Calu3 (cell line): ENCODE measurements at places on chromosomes 1 and 21.

- no peak for DNase-seq
These were observed 165.1 kb upstream of the SNX7 start for GRCh38 chr1:98496256-98496995.

DNA sequence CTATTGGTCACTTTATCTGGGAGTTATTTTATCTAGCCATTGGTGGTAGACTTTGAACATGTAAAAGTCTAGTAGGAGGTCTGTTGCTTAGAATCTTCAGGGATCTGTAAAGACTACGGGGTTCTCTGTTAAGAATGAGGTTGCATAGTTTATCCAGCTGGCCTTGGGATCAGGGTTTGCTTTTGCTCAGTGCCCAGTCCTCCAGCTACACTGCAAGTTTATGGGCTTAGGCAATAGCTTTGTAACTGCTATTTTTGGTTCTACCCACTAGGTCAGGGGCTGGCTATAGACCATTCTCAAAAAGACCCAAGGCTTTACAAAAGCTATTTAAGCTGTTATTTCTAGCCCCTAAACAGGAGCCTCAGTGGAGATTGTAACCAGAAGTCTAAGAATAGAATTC lies 9.8 kb downstream of the SH3GLB1 start:
- no peak for DNase-seq

DNA sequence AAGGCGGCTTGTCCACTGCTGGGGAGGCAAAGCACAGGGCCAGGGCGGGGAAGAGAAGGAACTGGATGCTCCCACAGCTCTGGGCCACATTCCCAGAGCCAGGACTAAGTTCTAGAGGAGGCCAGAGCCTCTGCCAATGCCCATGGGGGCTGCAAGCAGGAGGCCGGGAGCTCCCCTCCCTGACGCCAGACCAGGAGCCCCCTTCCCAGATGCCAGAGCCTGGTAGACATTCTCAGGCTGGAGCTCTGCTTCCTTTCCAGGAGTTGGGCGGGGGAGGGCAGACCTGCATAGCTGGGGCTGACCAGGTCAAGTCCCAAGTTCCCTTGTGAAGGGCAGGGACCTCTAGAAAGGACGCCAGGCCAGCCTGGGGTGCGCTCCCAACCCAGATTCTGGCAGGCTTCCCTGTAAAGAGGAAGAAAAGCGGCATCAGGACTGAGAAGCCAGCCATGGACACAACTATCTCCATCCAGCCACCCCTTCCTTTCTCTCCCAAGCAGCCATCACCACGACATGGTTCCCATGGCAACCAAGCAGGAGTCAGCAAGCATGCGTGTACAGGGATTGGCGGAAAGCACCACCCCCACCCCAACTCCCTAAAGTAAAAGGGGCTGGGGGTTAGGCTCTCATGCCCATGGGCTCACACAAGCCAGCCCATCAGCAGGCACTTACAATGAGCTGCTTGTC lies 13.4 kb downstream of the KIF21B start:
- DNase-seq, result no peak

- no peak for DNase-seq
These were observed 44.6 kb downstream of the RCAN1 start for GRCh38 chr21:34570313-34570712.

DNA sequence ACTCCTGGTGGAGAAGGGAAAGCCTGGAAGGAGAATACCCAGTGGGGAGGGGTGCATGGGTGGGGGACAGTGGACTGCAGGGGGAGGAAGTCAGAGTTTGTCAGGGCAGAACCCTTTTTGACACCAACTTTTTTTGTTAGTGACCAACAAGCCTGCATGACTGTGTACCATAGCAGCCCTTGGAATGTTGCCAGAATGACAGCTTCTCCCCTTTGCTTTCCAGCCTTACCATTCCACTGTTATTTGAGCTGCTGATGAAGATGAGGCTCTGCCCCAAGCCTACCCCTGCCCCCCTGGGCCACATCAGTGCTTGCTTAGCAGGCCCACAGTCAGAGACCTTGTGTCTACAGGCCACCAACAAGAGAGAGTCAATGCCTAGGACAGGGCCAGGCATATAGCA lies 341.2 kb downstream of the HHAT start:
- DNase-seq, result no peak

- DNase-seq, result peak; percentile 65
These were observed 29.1 kb downstream of the TEX35 start for GRCh38 chr1:178541829-178542553.

GRCh38 chr1:3174487-3175247 lies 105.7 kb downstream of the PRDM16 start:
- peak; percentile 37 for DNase-seq

DNA sequence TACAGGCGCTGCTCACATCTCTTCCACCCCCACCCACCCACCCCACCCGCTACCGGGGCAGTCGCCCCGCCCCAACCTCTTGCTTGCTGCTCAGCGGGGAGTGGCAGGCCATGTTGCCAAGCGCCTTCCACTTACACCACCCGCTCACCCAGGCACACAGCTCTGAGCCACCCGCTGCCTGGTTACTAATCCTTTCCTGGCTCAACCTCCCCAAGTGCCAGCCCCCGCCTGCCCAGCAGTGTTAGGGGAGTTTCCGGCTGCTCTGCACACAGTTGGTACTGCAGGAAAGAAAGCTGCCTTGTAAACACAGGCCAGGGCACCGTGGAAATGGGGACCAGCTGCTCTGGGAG lies 56.2 kb downstream of the LACTBL1 start:
- DNase-seq, result no peak

DNA sequence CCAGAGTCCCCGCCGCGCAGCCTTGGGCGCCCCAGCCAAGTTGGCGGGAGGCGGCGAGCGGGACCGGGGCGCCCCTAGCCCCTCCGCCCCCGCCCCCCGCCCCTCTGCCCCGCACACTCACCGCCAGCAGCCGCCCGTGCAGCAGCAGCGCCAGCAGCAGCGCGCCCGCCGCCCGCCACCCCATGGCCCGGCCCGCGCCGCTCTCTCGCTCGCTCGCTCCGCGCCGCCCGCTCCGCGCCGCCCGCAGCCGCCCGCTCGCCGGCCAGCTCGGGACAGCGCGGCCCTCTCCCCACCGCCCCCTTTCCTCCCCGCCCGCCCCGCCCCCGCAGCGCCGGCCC lies at the start of gene HSPG2:
Gene HSPG2 (minus strand): TSS at position 277 of the 338 bp plus-strand sequence. CDS start 93 bp downstream, at position 184.
- DNase-seq, result no peak

DNA sequence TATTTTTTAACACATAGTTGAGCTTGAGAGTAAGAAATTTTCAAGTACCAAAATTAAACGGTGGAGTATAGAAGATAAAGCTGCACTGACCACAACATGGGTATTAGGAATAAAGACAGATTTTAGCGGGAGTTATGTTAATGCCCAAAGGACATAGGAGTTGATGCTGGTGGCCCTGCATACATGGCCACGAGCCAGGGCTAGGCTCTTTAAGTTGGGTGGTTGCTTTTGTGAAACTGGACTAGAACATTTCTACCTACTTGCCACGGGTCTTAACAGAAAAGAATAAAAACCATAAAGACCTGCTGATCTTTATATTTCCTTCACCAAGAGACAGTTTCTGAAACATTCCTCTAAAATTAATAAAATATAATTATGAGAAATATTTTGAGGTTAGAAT lies 14.9 kb downstream of the EDEM3 start:
- DNase-seq, result no peak

DNA sequence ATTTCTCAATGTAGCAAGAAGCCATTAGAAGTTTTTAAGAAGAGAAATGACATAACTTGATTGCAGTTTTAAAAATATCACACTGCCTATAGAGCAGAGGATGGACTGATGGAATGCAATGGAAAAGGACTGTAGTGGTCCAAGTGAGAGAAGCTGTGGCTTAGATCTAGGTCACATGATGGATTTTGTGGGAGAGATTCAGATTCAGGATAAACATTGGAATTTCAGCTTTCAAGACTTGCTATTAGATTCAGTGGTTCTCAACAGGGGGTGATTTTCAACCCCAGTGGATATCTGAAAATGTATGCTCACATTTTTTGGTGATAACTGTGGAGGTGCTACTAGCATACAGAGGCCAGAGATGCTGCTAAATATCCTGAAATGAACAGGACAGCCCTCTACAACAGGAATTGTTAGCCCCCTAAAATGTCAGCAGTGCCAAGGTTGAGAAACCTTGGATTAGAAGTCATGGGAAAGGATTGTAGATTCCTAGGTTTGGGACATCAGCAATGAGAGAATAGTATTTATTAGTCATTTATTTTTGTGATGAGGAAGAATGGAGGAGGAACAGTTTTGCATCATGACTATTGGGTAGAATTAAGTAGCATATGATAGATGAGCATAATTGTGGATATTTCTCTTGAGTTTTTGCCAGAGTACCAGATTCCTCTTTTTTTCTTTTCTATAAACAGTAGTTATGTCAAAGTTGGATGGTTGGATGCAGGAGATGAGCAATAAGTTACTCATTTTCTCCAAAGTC lies 30.1 kb upstream of the KCNK2 start:
- DNase-seq, result no peak

- DNase-seq, result no peak
These were observed 248.7 kb downstream of the NPHP4 start for GRCh38 chr1:5743435-5744095.

DNA sequence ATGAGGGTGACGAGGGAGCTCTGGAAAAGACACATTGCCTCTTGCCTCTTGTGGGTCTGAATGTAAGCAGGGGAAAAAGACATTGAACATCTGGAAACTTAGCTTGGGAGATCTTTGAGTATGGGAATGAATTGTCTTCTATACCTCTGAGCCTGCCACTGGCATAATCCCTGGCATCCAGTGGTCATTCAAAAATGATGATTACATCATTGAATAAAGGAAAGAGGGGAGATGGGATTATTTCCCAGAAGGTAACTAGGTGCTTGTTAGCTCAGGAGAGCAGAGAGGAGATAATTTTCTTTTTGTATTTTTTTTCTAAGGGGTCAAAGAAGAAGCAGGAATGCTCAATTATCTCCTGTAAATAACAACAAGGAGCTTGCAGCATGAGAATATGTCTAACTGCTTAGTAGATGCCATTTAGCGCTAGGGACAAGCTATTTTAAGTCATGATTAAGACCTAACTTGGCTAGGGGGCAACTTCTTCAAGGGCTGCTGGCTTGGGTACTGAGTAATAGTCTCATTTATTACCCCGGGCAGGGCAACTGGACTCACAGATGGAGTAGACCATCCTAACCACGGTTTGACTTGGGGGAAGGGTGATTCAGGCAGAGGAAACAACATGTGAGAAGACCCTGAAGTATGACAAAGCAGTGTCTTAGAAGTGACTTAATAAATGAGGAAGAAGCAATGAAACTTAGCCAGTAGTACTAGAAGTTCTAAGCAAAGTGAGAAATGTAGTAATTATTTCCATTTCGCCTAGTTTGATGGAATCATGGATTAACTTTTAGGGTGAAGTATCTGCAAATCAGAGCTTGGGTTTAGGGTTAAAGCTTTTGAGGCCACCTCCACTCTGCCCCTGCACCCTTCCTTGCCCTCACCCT lies 11.0 kb upstream of the XCL2 start:
- DNase-seq, result no peak

- DNase-seq, result no peak
These were observed 421.7 kb upstream of the DEPDC1 start for GRCh38 chr1:68918563-68918962.

- DNase-seq, result no peak
These were observed 61.8 kb upstream of the GORAB start for GRCh38 chr1:170470121-170470520.

DNA sequence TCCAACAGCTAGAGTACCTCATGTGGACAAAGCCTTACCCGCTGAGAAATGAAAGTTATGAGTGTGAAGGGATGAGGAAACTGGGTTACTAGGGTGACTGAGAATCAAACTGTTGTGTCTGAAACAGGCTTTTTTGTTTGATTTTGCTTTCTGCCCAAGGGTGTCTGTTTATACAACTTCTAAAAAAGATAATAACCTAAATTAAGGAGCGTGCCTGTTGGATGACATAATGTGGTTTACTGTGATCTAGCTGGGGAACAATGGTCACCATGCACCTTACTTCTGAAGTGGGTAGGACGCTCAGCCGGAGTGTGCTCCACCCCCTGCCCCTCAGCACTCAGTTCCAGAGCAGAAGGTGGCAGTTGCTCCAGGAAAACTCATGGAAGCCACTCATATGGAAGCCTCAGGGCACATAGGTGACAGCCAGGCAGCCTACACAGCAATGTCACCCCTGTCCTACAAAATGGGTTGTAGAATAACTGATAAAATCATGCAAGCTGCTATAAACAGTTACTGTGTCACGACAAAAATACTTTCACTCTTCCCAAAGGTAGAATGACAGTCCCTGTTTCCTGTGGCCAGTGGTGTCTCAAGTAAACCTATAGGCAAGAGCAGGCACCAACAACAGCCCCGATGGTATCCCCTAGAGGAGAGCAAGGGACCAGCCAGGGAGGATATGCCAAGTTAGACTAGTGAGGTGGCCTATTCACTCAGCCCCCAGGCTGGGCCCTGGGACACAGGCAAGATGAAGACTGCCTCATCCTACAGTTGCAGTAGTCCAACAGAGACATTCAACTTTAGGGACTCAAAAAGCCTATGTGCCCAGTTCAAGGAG lies 29.3 kb downstream of the SIPA1L2 start:
- DNase-seq, result no peak

DNA sequence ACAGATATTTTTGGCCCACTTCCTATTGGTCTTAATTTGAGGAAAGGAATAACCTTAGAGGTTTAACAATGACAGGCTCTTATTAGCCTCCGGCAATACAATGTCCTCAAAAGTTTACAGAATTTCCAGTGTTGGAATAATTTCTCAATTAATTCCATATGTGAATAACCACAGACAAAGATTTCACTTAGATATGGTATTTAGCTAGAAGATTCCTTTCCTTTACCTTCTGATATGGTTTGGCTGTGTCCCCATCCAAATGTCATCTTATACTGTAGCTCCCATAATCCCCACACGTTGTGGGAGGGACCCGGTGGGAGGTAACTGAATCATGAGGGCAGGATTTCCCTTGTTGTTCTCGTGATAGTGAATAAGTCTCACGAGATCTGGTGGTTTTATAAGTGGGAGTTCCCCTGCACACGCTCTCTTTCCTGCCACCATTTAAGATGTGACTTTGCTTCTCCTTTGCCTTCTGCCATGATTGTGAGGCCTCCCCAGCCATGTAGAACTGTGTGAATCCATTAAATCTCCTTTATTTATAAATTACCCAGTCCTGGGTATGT lies 54.9 kb upstream of the RGS7 start:
- DNase-seq, result no peak

DNA sequence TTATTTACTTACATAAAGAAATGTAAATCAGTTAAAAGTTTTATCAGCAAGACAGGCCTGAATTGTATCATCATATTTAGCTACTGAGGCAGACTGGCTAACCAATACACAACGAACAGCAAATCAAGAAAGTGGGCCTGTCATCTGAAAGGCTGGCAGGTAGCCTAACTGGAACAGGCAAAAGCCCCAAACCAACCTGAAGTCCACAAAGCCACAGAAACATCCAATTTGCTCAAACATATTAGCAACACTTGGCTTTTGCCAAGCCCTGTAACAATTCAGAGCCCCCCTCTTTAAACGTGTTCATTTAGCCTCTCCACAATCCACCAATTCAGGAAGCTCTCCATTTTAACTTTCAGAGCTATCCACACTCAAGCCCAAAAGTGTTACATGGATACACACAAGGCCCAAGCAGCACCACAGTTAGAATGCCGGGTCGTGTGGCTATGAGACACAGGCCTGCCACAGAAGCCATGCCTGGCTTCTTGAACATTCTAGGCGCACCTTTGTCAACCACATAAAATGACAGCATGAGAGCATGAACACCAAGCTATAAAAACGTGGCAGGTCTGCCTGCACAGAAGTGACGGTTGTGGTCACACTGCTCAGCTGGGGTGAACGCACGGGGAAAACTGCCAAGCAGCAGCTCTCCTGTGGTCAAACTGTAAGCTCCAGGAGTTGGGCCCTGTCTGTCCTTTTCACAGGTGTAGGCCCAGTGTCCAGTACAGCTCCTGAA lies 49.3 kb downstream of the CD34 start:
- no peak for DNase-seq

- DNase-seq, result peak; percentile 82
These were observed 361.1 kb downstream of the TGFB2 start for GRCh38 chr1:218705911-218706893.
